Adrenal gland (tissue), 19 donors: ENCODE measurements at places on chromosomes 3 and 15. TPM values are rescaled to one million over a fixed set of nuclear protein-coding genes. Genes with fewer than 3 reads are reported as not detected.

Gene SLC27A2
- 21.7 TPM for total RNA-seq

Gene IQCH
- total RNA-seq: 2.0 TPM

GRCh38 chr3:66031102-66031698 is 7.5 kb downstream of the MAGI1 start:
- DNase-seq: peak; percentile 33
- H3K4me1 ChIP-seq: peaks cover 10% of the 10 kb centered on the region
- no peaks in the 10 kb centered on the region for H3K27me3 ChIP-seq
- H3K36me3 ChIP-seq: no peaks in the 10 kb centered on the region
- H3K27ac ChIP-seq: no peak overlapping the region

DNA sequence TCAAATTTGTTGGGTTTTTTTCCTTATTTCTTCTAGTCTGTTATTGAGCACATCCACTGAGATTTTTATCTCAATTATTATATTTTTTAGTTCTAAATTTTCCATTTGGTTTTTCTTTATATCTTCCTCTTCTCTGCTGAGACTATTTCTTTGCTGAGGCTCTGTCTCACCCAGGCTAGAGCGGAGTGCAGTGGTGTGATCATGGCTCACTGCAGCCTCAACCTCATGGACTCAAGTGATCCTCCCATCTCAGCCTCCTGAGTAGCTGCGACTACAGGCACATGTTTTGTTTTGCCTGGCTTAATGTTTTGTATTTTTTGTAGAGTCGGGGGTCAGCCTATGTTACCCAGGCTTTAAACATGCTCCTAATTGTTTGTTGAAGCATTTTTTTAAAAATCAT is 10.2 kb downstream of the CTDSPL start:
- H3K36me3 ChIP-seq: no peaks in the 10 kb centered on the region
- no peak overlapping the region for H3K27ac ChIP-seq
- H3K4me1 ChIP-seq: no peaks in the 10 kb centered on the region
- H3K27me3 ChIP-seq: no peaks in the 10 kb centered on the region
- no peak for DNase-seq

Gene C3orf22
- total RNA-seq: not detected

Gene GASK1A
- total RNA-seq: 11.1 TPM

DNA sequence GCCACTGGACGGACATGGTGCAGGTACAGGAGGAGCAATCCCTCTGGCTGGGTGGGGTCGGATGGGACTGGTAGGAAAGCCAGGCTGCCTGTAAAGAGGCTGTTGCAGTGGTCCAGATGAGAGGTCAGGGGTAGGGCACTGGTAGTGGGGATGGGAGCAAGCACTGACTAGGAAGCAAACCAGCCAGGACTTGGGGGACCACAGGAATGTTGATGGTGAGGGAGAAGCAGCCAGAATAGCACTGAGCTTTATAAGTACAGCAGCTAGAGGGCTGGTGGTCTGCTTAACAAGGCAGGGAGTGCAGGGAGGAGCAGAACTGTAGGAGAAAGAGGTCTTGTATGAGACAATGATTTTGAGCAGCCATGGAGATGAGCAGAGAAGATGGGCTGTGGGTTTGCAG is 38.7 kb upstream of the PTPN23 start:
- no peak for DNase-seq
- H3K36me3 ChIP-seq: no peaks in the 10 kb centered on the region
- no peak overlapping the region for H3K27ac ChIP-seq

- DNase-seq: no peak
- H3K4me3 ChIP-seq: no peak overlapping the region
- H3K27me3 ChIP-seq: no peaks in the 10 kb centered on the region
Measured at GRCh38 chr3:16441371-16441875, 72.1 kb downstream of the RFTN1 start.

- DNase-seq: no peak
- H3K4me3 ChIP-seq: no peak overlapping the region
- no peaks in the 10 kb centered on the region for H3K27me3 ChIP-seq
- no peaks in the 10 kb centered on the region for H3K36me3 ChIP-seq
- no peaks in the 10 kb centered on the region for H3K4me1 ChIP-seq
Measured at GRCh38 chr3:11452312-11452711, 180.1 kb downstream of the ATG7 start.

Gene NR1I2
- total RNA-seq: not detected

DNA sequence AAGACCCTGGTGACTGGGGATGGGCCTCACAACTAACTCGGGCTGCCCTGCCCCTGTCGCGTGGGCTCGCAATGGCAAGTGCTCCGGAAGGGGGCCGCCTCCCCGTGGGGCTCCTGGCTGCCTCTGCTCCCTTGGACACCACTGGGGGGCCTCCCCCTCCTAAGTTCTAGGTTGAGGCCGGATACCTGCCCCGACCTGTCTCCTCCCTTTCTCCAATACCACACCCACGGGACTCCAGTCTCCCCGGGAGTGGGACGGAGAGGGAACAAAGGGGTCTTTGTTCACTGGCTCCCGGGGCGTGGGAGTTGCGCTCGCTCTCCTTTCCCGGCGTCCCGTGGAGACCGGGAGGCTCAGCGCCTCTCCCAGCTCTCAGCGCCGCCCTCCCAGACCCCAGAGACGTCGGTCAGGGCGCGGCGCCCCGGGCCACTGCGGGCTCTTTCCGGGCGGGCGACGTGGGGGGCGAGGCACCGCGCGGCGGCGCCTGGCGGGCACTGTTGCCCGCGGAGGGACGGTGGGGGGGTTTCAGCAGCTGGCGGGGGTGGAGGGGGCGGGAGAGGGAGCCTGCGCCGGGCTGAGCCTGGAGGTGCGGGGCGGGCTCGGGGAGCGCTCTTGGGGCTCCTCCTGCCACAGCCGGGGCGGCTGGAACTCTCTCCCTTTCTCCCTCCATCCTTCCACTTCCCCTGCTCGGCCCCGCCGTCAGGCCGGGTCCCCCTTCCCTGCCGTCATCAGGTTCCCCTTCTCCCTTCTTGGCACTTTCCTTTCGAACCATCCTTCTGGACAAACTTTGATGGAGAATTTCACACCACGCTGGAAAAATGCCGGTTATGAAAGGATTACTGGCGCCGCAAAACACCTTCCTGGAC is at the start of gene KCNH8:
KCNH8 (plus strand) TSS at position 606 of the 863 bp plus-strand sequence; CDS start at position 816, 210 bp downstream.
- no peaks in the 10 kb centered on the region for H3K36me3 ChIP-seq
- peaks cover 14% of the 10 kb centered on the region for H3K4me1 ChIP-seq
- H3K4me3 ChIP-seq: peak within 1 kb of the TSS; percentile 79
- peak within 1 kb of the TSS; percentile 62 for H3K27ac ChIP-seq
- DNase-seq: no peak
